Choroid plexus epithelial cell (primary cell): ENCODE measurements at places on chromosomes 2 and 18.

DNA sequence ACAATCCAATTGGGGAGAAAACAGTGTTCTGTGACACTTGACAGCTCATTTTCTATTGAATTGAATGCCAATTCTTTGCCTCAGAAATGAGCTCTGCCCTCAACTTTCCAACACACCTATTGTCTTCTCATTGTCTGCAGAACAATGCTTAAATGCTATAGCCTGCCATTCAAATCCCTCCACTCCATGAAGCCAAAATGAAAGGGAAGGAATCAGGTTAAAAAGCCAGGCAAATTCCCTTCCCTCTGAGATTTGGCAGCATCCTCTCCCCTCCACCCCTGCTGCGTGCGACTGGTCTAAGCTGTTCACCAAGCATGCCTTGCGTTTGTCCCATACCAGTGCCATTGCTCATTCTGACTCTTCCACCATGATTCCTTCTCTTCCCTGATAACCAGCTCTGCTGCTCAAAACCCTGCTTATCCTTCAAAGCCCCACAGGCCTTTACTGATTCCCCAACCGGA is 32.4 kb upstream of the TMEM131 start:
- DNase-seq = peak; percentile 52

DNA sequence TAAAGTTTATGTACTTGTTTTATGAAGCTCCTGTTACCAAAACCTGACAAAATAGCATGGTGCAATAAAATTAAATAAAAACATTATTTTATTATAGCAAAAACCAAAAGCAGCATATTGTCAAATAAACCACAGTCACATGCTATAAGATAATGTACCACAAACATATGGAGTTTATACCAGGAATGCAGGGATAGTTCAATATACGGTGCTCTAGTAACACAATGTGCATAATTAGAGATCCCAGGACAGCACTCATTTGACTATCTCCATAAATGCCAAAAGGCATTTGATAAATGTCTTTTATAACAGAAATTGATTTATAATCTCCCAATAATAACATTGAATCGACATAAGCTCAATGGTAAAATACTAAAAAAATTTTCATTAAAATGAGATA is 402.0 kb downstream of the RND3 start:
- no peak for DNase-seq

GRCh38 chr2:226736382-226736781 is 63.2 kb downstream of the IRS1 start:
- DNase-seq = no peak

- DNase-seq = no peak
Observed at GRCh38 chr2:28643327-28643726, 108.3 kb upstream of the PPP1CB start.

DNA sequence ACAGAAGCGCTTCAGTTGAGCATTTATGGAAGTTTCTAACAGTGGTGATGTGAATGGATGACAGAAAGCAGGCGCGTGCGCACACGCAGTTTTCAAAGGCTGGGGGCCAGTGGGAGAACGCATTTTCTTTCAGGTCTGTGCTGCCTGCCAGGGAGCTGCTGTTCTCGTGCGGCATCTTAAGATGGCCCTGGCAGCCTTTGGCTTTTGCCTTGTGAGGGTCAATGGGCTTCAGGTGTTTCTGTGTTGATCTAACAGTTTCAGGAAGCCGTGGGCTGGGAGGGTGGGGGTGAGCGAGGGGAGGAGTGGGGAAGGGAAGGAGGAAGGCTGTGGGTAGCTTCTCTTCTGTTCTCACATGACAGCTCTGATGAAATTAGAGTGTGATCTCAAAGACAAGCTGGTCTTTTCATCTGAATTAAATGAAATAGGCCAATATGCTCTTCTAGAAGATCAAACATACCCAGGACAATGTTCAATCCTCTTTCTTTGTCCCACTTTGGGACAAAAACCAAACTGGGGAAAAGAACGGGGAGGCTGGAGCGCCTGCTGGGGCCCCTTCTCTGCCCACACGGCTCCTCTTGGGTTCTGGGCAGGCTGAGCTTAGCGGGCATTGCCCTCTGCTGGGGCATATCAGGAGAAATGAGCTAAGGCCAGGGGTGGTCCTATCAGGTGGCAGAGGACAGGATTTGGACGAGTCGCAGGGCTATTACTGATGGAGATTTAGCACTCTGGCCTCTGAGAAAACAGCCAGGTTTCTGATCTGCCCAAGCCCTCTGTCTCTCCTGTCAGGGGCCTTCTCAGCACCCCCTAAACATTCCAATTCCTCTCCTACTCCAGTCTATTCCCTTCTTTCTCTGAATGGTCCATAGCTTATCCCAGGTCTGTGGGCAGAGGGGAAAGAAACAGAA is 126.2 kb upstream of the LGALSL start:
- peak; percentile 45 for DNase-seq

- no peak for DNase-seq
Observed at GRCh38 chr2:172395503-172395902, 31.9 kb upstream of the ITGA6 start.

DNA sequence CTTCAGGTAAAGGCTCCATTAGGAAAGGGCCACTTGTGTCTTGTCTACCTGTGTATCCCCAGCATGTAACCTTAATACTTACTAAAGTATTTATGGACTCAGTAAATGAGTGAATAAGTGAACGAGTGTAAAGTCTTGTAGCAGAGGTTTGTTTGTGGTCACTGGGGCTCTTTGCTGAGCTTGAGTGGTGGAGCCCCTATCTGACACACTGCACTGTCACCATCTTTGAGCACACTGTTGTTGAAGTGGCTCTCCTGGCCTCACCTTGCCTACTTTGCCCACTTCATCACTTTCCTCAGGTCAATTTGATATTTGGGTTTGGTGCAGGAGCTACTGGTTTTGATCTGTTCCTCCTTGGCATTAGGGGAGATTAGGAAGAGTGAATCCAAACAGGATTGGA is 39.3 kb upstream of the ZEB2 start:
- DNase-seq = no peak

GRCh38 chr2:18384242-18384641 is 176.2 kb downstream of the RDH14 start:
- DNase-seq = no peak

- peak; percentile 12 for DNase-seq
Observed at GRCh38 chr2:131034122-131035051, 58.9 kb downstream of the FAM168B start.

DNA sequence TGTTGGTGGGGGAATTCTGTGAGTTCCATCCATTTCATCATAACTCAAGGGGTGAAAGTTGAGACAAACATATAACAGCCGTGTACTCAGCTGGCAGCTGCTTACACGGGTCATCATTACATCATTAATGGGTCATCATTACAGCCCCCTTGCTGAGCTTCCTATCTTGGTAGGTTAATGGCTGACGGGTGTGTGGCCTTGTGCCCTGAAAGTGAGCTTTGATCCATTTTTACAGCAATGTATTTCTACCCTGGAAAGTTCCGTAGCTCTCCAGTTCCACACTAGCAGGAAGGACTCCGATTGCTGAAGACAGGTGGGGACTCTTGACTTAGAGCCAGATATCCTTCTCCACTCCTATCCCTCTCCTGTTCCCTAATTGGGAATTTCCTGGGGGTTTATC is 105.2 kb upstream of the DLX2 start:
- peak; percentile 81 for DNase-seq

DNA sequence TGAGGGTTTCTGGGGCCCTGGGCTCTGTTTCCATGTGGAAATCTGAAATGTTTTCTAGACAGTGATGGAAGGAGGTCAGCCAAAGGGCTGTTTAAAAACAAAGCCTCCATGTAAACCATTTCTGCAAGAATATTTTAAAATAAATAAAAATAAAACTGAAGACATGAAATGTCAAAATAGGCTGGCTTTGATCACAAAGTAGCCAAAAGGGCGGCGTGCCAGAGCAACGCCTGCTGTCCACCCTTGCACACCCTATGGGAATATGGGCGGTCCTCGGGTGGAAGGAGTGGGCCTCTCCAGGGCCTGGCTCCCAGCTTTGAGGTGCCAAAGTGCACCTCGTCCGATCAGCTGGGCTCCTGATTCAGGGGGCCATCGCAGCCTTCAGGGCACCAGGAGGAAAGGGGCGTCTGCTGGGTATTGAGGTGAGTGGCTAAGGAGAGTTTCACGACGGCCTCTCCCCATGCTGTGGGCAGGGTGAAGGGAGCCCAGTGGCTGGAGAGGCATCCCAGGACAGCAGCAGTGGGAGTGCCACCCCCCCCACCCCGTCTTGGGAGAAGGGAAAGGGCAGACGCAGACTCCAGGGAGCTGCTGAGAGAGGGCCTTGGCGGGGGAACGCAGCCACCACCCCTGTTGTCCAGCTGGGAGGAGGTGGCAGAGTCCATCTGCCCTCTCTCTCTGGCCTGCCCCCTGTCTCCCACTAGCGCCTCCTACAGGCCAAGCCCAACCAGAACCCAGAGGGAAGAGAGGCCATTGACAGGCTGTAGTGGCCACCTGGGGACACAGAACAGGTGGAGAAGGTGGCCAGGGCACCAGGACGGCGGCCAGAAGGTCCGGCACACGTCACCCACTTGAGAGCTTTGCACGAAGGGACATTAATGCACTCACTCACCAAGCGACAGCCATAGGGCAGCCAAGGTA is 5.7 kb upstream of the ERFE start:
- DNase-seq = no peak

DNA sequence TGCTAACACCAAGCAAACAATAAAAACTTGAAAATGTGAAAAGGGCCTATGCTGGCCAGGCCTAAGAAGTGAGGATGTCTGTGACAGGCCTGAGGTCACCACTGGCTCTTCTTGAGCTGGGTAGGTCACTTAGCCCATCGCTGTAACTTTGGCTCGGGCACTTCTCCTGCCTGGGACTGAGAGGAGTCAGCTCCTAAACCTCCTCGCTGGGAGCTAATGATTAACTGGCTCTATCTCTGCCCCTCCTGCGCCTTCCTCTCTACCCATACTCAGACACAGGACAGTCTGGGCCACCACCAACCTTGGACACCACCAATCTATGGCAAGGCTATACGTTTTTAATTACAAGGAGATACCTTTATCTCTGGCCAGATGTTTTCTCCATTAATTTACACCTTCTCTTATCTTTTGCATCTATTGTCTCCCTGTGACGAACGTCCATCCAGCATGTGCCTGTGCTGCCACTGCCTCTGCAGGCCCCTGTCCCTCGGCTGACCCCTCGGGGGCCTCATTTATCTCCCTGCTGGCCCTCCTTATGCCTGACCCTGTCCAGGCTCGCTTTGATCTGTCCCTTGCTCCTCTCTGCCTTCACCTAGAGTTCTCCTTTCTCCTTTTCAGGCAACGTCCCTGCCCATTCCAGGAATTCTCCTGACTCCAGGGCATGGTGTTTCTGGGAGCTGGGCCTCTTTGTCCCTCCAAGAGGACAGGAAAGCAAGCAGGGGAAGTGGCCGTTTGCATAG is 149.1 kb upstream of the GATA6 start:
- no peak for DNase-seq

- no peak for DNase-seq
Observed at GRCh38 chr2:40189881-40190280, 262.0 kb downstream of the SLC8A1 start.

GRCh38 chr18:30280861-30281470 is 761.6 kb downstream of the DSC3 start:
- peak; percentile 69 for DNase-seq
